ENCODE measurements at places on chromosomes 7 and 10. TPM values are rescaled to one million over a fixed set of nuclear protein-coding genes. Genes with fewer than 3 reads are reported as not detected.
A peak's percentile ranks its signal among the peaks of the same experiment; 100 is the strongest.

The SUV39H2 gene
- 21.5 TPM for polyA plus RNA-seq

The UCMA gene
- polyA plus RNA-seq, result not detected

- no peak for DNase-seq
Measured at GRCh38 chr10:63396133-63396761, 69.5 kb downstream of the JMJD1C start.

The PLCE1 gene
- 23.8 TPM for polyA plus RNA-seq

The PSD gene
- polyA plus RNA-seq, result 13.3 TPM

The CACNA2D1 gene
- 29.5 TPM for polyA plus RNA-seq

The NUTM2D gene
- polyA plus RNA-seq, result 9.8 TPM

GRCh38 chr10:130021383-130021950 is 57.4 kb upstream of the EBF3 start:
- no peak for DNase-seq

- no peak for DNase-seq
Measured at GRCh38 chr7:10662491-10662890, 311.2 kb upstream of the PHF14 start.

DNA sequence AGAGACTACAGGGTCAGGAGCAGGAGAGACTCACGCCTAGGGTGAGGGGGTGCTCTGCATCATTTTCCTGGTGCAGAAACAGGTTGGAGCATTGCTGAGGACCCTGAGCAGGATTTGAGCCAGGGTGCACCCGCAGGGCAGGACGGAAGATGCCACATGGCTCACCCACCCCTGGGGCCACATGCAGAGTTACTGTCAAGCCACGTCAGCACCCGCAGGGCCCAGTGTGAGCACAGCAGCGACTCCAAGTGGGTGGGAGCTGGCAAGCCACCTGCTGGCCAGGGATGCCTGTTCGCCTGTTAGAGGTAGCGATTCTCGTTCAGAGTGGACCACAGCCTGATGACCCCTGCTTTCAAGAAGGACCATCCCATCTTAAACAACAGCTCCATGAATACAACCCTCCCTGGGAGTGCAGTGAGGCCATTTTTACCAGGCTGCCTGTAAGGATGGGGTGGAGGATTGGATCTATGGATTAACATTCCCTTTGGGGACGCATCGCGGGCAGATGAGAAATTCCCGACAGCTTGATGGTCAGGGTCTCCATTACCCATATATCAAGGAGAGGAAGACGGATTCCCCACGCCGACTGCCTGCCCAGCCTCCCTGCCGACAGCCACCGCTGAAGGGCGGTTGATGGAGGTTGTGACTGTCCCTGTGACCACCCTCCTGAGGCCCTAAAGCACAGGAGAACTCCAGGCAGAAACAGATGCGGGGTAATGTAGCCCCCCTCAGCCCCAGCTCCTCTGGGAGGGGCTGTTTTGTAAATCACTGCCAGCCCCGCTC is 101.1 kb upstream of the RET start:
- DNase-seq, result no peak

GRCh38 chr10:124474514-124475070 is 13.0 kb downstream of the LHPP start:
- DNase-seq, result no peak

DNA sequence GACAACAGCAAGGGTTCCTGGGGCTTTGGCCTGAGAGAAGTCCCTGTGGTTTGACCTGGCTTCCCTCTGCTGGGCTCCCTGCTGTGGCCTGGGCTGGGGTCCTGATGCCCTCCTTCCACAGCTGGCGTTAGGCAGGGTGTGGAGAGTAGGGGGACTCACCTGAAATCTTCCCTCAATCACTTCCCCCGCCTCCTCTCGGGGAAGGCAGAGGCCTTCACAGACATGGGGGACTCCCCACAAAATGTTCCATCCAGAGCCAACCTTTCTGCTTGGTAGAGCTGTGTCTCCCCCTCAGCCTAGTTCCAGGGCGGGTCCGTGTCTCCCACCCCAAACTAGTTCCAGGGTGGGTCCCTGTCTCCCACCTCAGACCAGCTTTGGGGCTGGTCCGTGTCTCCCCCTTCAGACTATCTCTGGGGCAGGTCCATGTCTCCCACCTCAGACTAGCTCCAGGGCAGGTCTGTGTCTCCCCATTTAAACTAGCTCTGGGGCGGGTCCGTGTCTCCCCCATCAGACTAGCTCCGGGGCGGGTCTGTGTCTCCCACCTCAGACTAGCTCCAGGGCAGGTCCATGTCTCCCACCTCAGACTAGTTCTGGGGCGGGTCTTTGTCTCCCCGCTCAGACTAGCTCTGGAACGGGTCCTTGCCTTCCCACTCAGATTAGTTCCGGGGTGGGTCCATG is 2.2 kb downstream of the PVRIG start:
- no peak for DNase-seq

DNA sequence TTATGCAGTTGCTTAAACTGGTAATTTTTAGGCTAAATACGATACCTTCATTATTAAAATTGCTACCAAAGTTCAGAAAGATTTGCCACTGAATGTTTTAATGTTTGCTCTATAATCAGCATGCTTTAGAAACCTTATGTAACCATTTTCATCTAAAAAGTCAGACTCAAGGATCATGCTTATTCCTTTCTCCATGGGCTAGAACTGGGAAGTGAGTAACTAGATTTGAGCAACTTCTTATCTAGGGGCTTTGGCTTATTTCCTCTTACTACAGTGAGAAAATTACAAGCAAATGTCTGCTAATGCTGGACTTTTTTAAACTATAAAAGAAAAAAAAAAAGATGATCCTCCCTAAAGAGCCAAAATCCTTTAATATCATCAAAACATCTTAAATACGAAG is 215.9 kb downstream of the CRPPA start:
- no peak for DNase-seq

DNA sequence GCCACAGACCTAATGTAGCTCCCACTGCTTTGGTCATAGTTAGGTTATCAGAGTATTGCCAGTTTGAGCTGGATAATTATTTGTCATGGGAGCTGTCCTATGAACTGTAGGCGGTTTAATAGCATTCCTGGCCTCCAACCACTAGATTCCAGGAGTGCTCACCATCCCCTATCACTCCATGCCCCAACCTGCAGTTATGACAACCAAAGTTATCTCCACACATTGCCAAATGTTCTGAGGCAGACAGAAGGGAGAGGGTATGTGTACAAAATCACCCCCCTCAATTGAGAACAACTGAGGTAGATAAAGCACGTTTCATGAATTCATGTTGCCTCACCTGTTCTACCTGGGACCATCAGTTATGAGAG is 119.0 kb upstream of the CACUL1 start:
- no peak for DNase-seq

- no peak for DNase-seq
Measured at GRCh38 chr10:114678336-114678735, 20.3 kb upstream of the ABLIM1 start.

- DNase-seq, result no peak
Measured at GRCh38 chr10:49408519-49409306, 12.8 kb upstream of the DRGX start.

The INSYN2A gene
- 8.7 TPM for polyA plus RNA-seq

DNA sequence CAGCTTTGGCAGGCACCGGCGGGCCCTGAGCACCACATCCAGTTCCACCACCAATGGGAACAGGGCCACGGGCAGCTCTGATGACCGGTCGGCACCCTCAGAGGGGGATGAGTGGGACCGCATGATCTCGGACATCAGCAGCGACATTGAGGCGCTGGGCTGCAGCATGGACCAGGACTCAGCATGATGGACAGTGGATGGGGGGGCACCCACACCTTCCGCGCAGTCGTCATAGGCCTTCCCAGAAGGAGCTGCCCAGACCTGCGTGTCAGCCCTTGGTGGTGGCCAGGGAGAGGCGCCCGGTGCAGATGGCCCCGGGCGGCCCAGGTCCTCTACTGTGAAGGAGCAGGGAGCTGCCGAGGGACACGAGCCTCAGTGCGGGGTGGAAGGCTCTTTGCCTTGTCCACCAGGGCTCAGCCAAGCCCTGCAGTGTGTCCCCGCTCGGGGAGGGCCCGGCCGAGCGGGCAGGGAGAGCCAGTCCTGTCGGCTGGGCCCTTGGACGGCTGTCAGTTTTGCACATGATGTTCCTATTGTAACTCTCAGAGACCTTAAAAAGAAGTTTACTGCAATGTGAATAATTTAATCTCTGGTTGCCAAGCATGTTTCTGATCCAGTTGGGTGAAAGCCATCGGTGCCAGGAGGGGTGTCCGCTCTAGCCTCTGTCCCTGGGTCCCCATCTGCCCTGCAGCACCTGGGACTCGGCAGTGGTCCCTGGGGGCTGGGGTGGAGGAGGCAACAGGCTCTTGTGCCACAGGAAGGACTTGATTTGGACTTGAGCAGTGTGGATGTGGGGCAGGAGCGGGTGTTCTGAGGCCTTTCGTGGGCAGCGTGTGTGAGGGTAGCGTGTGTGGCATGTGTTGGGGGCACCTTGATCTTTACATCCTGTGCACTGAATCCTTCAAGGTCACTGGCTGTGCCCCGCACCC is 12.6 kb downstream of the NACAD start:
- no peak for DNase-seq

The ACTR1A gene
- polyA plus RNA-seq, result 90.9 TPM

The CELF2 gene
- polyA plus RNA-seq, result 14.0 TPM

DNA sequence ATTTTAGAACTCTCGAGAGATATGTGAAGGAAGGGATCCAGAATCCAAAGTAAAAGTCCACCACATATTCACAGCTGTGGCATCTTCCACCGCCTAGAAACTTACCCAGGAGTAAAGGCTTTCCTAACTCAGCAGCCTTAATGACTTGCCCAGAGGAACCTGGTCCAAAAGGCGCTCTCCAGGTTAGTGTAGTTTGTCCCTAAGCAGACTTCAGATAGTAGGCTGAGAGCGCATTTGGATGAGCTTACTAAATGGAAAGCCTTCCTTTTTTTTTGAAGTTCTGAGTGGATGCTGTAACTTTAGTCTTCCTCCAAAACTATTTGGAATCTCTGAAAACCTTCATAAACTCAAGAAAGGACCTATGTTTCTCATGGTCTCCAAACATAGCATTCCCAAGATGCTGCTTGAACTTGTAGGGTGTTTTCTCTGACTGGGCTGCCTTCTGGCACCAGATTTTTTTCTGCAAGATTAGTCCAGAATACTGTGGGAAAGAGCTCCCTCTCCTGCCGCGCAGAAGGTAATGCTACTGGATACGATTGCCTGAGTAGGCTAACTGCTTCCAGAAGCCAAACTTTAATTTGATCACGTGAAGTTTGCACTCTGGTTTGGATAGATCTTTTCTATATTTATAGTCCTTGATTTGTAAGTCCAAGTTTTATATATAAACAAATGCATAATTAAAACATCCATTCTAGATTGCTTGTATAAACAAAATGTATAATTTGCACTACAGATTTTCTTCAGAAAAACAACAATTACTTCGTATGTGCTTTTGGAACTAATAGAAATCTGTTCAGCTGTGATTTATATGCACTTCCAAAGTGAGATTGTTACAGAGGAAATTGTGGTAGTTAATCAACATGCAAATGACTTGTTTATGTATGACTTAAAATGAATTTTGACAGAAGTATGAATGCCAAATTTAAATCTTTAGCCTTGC is 19.6 kb upstream of the GPR37 start:
- DNase-seq, result peak; percentile 45

DNA sequence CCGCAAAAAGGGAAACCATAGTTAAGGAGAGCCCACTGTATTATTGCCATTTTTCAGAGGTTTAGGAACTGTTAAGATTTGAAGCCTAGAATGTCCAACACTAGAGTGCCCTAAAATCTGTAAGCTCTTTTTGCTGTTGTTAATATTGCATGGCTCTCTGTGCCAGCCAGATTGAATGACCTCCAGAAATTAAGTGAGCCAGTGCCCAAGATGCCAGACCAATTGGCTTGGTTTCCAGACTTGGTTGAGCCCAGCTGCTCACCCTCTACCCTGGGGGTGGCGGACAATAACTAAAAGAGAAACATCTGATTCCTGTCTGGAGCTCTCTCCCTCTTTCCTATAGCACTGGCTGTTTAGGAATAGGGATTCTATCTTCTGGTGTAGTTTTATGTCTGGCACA is 340.1 kb downstream of the PHF14 start:
- DNase-seq, result no peak

The AGR2 gene
- 72.3 TPM for polyA plus RNA-seq

Data from left renal pelvis (tissue), 4 donors.